ENCODE measurements at places on chromosomes 16 and 17.
A peak's percentile ranks its signal among the peaks of the same experiment; 100 is the strongest.

DNA sequence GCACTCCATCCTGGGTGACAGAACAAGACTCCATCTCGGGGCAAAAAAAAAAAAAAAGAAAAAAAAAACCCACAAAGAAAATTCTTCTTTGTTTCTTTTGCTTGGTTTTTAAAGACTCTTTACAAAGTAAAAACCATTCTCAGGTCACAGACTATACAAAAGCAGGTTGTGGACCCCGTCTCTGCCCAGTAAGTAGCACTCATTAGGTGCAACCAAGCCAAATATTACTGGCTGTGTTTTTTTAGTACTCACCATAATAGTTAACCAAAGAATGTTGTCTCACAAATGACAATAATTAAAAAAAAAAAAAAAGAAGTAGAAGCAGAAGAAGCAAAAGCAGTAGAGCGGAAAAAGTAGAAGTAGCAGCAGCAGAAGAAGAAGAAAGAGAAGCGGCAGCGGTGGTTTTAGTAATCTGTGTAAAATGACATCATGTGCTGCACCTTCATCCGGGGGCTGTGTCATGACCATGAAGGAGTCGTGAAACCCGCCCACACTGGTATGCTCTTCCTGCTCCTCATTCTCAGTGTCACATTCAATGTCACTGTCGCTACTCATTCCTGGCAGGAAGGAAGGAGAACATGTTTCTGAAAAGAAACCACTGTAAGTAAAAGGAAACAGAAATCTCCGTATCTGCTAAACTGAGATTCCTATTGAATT lies 105.4 kb downstream of the TRIM37 start:
- DNase-seq: peak; percentile 81

DNA sequence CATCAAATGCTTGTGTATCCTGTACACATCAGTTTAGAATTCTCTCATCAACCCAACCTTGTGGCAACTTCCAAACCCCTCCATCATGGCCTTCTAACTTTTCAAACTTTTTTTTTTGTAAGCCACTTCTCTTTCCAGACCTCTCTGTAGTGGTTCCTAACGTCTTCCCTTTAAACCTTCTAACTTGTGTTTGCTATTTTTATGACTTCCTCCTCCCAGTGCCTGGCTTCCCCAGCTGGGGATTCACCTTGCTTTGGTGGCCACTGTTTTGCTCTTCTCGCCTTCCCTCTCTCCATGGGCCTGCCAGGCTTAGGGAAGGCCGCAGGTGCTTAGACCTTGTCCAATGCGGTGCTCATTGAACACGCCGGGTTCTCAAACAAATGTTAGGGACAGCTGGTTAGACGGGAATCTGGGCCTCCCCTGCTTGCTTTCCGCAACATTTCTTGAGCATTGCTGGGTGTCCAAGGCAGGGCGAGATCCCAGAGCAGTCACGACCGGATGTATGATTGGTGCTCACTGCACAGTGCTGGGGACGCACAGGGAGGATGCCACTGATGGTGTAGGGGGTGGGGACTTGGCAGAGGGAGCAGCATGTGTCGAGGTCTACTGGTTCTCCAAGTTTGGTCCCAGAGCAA lies 1.1 kb upstream of the XYLT2 start:
- DNase-seq: no peak

GRCh38 chr17:73586921-73587602 lies 57.2 kb downstream of the SDK2 start:
- no peak for DNase-seq

DNA sequence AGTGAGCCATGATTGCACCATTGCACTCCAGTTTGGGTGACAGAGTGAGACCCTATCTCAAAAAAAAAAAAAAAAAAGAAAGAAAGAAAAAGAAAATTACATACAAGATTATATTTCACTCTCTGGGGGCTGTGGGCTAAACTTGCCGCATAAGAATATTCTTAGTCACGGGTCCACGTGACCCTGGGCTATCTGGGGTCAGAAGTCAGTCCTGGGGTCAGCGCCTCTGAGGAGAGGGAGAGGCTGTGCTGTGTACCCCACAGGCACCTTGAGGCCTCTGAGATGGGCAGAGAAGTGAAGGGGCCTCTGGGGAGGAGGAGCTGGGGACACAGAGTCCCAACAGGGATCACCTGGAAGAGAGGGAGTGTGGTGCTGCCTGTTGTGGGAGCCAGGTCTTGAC lies 5.8 kb upstream of the CD79B start:
- no peak for DNase-seq

DNA sequence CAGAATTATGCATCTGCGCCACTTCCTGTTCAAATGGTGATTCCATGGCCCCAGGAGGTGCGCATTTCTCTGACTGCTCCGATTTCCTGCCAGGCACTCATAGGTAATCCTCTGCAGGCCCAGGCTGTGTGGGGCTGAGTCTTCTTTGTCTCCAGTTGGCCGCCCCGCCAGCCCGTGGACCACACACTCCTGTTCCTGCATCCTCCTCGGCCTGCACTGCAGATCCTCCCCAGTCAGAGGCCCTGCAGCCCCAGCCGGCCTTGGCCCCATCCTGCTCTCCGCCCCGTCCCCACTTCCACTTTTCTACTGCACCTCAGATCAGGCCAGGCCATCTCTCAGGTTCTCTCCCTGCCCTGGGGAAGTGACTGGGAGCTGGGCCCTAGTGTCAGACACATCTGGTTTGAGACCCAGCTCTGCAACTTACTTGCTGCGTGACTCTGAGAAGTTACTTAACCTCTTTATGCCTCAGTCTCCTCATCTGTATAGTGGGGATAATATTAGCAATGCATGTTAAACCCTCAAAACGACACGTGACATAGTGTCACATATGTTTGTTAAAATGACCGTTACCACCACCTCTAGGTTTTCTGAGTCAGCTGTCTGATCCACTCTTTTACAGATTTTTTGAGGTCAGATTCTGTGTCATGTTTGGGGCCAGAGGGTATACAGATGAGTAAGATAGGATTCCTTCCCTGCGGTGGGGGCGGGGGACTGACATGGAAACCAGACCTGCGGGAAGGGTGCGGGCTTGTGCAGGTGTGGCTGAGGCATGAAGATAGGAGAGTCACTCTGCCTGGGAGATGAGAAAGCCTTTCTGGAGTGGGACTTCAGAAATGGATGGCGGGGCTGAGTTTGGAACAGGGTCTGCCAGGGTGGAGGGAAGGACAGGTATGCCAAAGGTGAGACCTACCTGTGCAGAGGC lies 12.8 kb downstream of the RAB11FIP4 start:
- no peak for DNase-seq

GRCh38 chr17:29562615-29563014 lies 4.2 kb downstream of the ABHD15 start:
- DNase-seq: no peak

DNA sequence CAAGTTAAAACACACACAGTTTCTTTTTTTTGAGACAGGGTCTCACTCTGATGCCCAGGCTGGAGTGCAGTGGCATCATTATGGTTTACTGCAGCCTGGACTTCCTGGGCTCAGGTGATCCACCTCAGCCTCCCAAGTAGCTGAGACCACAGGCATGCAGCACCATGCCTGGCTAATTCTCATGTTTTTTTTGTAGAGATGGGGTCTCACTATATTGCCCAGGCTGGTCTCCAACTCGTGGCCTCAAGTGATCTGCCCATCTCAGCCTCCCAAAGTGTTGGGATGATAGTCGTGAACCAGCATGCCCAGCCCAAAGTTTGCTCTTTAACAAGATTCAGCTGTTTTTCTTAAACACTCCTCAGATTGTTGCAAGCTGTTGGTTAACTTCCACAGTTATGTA lies 39.0 kb downstream of the PRPSAP2 start:
- DNase-seq: no peak

DNA sequence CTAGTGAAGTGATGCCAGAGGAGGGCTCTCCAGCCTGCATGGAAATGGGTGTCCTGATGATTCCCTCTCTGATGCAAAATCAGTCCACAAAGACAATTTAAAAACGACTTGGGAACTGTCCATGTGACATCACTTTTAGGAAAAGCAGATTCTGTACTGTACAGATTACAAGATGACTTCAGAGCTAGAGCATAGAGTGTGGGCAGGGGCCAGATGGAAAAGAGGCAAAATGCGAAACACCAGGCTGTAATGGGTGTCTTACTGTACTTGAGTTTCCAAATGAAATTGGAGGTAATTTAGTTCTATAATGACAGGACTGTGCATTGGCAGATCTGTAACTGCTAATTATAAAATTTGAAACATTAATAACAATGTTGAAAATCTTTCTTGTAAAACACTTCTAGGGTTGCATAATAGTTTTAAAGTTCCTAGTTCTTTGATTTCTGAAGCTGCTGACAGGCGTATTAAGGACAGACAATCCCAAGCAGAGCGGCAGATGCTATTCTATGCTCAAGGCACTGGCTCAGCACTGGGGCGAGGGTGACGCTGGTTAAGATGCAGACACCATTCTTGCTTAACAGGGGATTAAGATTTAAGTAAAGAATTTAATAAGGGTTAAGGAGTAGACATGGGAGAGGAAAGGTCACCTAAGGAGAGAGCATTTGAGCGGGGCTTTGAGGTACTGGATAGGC lies 29.6 kb downstream of the OGFOD1 start:
- no peak for DNase-seq

DNA sequence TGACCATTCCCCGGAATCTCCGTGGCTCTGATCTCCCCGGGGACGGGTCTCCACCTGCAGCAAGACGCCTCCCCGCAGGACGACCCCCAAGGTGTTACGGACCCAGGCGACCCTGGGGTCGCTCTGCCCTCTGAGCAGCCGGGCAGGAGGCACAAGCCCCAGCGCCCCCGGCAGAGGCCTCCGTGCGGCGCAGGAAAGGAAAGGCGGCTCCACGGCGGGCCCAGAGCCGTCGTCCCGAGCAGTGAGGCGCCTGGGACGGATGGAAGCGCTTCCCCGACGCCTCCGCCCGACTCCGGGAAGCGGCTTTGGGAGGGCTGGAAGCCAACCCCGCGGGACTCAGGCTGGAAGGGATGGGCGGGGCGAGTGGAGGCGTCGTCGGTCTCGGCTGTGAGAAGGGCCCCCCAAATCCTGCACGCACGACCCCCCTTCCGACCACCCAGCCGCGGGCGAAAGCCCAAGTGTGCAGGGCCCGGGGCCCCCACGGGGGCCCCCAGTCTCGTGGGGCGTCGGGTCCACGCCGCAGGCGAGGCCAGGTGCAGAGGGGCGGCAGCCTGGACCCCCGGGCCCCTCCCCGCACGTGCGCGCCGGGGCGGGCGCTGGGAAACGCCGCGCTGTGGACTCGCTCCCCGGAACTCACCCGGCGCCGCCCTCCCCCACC lies 32.7 kb upstream of the RPH3AL start:
- DNase-seq: peak; percentile 22

GRCh38 chr16:56923481-56924091 lies 8.4 kb upstream of the HERPUD1 start:
- no peak for DNase-seq

DNA sequence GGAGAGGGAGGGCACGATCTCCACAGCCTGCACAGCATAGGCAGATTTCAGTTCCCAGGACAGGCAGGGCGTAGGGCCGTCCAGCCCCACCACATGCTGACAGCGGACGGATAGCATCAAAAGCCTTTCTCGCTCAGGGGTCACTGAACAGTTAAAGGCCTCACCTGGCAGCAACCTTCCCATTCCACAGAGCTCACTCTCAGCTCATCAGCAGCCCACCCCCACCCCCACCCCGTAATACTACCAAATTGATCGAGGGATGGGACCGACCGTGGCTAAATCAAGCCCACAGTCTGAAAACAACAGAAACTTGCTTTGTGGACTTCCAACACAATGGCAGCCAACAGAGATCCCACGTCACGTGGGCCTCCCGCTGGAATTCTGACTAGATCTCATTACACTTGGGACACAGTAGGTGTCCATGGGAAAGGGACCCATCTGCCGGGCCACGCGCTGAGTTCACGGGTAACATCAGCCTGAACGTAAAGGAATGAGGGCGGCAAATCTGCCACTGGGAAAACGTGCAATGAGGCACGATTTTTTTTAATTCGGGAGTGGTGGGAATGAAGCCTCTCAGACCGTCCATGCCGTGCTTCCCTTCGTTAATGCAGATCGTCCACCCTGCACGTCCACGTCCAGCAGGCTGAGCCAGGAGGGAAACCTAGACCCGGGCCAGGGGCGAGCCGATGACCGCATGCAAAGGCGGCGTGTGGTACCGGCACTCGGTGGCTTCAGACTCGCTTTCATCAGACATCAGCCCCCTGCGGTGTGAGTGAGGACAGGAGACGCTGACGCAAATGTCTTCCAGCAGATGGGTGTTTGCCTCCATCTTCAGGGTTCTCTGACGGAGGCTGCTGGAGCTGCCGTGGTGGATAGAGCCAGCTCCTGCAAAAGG lies 92.1 kb downstream of the TBC1D16 start:
- no peak for DNase-seq

DNA sequence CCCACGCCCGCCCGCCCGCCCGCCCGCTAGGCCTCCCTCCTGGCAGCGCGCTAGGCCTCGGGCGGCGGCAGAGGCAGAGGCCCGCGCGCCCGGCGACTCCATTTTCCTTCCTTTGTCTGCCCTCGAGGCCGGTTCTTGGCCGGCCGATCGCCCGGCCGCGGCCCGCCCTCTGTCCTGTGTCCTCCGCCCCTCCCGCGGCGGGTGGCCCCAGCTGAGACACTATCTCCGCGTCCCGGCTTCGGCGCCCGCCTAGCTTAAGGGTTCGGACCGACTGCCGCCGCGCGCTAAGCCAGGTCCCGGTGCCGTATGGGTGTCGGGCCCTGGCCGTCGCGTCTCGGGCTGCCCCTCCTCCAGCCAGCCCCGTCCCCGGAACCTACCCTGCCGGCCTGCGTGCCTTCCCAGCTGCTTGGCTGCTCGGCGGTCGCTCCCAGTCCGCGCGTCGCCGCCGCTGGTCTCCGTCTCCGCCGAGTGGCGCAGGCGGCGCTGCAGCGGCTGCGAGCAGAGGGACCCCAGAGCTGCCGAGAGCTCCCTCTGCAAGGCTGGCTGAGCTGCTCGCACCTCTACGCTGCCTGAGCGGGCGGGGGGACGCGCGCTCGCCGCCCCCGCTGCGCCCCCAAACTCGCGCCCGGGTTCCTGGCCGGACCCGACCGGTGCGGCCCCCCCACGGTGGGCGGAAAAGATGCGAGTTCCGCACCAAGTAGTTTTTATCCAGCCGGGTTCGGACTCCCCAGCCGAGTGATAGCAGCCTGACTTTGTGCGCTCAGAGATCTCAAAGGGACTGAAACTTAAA lies 787 bp downstream of the CTCF start:
- peak; percentile 70 for DNase-seq

GRCh38 chr17:57257195-57257894 lies 1.0 kb downstream of the MSI2 start:
- peak; percentile 39 for DNase-seq

DNA sequence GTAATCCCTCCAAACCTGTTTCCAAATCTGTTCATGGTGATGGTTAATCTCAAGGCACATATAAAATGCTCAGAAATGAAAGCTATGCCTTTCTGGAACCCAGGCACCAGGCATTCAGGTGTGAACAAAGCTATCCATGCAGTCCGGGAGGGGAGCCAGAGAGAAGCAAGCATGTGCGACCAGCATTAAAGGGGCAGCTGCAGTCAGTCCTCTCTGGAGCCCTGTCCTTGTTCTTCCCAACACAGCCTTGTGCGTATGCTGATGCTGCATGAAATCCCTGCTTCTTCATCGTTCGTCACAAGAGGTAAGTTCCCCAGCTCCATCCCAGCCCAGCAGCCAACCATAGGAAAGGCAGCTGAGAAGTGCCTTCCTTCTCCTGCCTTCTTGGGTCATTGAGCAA lies 148.7 kb downstream of the GRIN2A start:
- DNase-seq: no peak

Measured in activated CD4-positive, alpha-beta T cell treated with anti-CD3 and anti-CD28 coated beads for 48 hours (primary cell).